ENCODE measurements at places on chromosomes 3 and 15.
A peak's percentile ranks its signal among the peaks of the same experiment; 100 is the strongest.

DNA sequence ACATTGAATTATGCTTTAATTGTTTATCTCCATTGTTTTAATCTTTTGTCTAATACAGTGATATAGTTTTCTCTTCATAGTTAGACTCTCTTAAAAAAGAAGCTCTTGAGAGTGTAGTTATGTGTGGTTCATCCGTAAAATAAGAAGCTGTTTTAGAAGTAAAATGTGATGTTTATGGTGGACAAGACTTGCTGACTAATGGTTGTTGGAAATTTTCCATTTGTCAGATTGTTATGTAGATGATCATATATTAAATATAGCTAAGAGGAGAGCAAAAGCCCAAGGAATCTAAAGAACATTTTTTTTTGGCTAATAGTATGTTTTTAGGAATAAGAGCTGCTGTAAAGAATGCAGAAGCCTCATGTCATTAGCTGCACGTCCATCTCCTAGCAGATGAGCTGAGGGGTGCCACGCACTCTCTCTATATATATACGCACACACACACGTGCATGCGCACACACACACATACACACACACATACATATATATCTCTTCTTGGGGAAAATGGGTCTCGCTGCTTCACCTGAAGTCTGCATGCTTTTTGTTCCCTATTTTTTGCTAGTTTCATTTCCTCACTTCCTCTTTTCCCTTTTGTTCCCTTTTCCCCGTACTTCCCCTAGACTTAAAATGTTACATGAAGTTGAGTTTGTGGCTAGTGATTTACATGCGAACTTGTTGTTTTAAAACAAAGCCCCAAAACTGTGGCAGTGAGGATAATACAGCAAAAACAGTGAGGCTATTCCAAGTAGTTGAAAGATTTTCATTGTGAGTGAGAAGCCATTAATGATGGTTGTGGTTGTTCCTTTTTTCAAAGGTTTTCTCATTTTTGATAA, 107.8 kb downstream of the MBNL1 start:
- no peak for DNase-seq

- peak; percentile 91 for DNase-seq
These were observed 92.7 kb upstream of the PRICKLE2 start for GRCh38 chr3:64318001-64318400.

DNA sequence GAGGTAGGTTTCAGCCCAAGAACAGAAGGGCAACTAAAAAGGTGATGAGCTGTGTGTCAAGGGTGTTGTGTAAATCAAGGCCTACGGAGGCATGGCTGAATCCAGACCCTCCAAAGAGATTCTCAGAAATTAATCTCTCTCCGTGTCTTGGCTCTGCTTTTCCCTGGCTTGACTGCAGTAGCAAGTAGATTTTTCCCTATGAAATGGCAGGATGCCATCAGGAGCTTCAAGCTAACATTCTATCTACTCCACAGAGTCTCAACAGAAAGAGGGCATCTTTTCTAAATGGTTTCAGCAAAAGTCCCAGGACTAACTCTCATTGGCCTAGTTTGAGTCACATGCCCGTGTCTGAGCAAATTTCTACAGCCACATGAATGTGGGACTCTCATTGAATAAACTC, 58.3 kb downstream of the LSM3 start:
- no peak for DNase-seq

- DNase-seq = no peak
These were observed 404.2 kb upstream of the CDIN1 start for GRCh38 chr15:36175186-36175740.

GRCh38 chr3:36812240-36812639, 47.9 kb upstream of the DCLK3 start:
- DNase-seq = no peak
